ENCODE measurements at places on chromosomes 11 and 22.

GRCh38 chr22:17950651-17951214 lies 73.6 kb downstream of the MICAL3 start:
- DNase-seq = no peak

- no peak for DNase-seq
These were observed 45.9 kb upstream of the RTL6 start for GRCh38 chr22:44543781-44544477.

DNA sequence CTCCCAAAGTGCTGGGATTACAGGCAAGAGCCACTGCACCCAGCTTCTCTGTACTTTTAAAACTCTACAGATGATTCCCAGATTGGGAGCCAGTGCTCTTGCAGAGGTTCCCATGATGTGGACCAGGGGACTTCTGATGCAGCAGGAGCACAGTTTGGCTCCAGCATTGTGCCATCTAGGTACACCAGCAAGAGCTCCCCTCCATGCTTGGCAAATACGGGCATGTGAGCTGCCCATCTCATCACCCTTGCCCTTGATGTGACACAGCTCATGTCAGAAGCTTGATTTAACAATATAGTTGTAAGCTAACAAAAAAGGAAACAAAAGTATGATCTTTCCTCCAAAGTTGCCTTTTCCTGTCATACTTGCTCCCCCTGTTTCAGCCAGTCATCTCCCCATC lies 28.7 kb downstream of the SNU13 start:
- DNase-seq = no peak

- DNase-seq = no peak
These were observed 35.2 kb downstream of the MAML2 start for GRCh38 chr11:96307776-96308140.

DNA sequence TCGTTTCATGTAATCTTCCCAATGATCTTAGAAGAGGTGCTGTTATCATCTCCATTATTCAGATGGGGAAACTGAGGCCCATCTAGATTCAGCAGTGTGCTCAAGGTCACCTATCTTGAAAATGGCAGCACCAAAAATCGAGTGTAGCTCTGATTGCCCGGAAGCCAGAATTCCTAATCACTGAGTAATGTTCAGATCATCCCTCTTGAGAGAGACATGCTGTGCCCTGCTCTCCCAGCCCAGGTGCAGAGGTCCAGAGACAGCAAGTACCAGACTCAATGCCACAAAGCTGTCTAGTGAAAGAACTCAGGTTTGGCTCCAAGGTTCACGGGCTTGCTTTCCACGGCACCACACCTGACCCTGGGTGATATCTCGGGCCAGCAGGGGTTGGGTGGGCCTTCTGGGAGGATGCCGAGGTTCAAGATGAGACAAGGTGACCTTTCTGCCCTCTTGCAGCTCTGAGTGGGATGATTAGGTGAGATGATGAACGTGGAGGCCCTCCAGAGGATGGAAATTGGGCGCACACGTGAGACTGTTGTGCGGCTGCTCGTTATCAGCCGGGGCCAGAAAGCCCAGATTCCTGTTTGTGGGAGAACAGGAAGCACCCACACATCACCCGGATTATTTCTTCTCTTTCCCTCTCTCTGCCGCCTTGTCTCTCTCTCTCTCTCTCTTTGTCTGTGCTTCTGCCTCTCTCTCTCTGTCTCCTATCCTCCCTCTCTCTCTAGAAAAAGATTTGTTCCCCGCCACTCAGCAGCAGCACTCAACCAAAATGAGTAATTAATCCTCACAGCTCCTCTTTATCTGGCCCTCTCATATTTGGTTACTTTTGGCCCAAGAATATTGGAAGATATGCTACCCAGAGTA lies 19.0 kb upstream of the RASD2 start:
- DNase-seq = no peak

DNA sequence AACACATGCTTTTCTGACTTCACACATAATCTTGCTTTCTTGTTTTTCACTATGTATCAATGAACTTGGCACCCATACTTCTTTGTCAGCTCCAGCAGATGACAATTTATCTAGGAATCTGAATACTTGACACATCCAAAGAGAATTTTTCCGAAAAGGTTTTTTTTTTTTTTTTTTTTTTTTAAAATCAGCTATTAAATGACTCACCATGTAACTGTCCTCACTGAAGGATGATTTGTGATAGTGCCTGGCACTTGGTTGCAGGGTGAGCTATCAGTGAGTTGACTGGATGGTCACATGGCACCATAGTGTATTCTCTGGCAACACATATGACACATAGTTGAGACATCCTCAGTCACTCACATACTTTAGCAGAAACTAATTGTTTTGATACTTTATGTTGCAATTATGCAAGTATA lies 133.4 kb upstream of the E2F8 start:
- no peak for DNase-seq

GRCh38 chr22:41856469-41856868 lies 23.6 kb downstream of the SREBF2 start:
- no peak for DNase-seq

DNA sequence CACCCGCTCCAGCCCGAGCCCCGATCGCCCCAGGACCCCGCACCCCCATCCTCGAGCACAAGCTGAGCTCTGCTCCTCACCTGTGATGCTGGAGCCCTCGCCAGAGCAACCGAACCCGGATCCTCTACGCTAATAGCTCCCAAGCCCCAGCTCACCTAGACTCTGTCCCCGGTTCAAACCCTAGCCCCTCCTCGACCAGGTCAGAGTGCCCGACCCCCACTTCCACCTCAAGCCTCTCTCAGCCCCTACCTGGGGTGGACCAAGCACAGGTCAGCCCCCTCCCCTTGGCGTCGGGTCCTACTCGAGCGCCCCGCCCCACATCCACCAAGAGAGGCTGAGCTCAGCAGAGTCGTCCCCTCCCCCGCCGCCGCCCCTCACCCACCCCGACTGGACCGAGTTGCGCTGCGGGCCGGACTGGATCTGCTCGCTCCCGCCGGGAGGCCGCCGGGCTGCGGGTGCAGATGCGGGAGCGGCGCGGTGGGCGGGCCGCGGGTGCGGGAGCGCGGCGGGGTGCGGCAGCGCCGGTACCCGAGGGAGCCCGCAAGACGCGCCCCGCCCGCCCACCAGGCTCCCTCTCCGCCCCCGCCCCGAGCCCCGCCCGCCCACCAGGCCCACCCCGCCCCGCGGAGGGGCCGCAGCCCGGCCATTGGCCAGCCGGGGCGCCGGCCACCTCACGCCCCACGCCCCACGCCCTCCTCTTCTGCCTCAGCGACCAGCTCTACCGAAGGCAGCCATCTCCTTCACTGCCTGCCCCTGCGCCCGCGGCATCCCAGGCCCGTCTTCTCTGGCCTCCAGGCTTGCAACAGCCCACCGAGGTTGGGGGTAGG lies 577 bp upstream of the DKK3 start:
- peak; percentile 12 for DNase-seq

GRCh38 chr22:19933341-19934241 lies 8.0 kb upstream of the COMT start:
- peak; percentile 97 for DNase-seq

- no peak for DNase-seq
These were observed 139.5 kb upstream of the TTC12 start for GRCh38 chr11:113174882-113175281.

DNA sequence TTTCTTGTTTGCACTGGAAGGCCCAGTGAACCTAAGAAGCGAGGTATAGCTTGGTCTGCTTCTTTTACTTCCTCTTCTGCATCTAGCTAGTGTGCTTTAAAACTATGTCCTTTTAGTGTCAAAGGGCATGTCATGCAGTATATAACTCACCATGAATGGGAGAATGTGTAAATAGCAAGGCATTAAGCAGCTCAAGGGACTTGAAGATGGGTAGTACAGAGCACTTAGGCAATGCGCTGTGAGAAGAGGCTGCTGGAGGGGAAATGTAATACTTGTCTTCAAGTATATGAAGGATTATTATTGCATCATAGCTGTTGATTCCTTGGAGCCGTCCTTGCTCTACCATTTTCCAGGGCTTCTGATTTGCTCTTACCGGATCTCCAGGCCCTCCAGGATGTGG lies 7.6 kb downstream of the MAML2 start:
- no peak for DNase-seq

GRCh38 chr11:121487191-121487590 lies 34.4 kb upstream of the SORL1-AS1 start:
- no peak for DNase-seq

DNA sequence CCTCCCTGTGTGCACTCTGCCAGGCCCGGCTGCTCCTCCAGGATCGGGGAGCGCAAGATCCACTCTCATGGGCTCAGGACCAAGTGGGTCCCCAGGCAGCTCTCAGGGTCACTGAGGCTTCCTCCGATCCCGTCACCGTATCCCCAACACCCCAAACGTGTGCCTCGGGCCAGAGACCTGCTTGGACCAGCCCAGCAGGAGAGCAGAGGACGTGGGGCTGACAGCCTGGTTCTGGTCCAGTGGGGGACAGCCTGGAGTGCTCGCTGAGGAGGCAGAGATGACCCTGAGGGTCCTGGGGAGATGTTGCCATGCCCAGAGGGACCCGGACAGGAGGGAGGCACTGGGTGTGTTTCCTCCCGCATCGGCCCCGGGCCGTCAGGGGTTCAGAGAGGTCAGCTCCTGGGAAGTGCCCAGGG lies 1402.6 kb downstream of the BRD1 start:
- no peak for DNase-seq

- no peak for DNase-seq
These were observed 26.9 kb upstream of the ANO5 start for GRCh38 chr11:22165759-22166513.

DNA sequence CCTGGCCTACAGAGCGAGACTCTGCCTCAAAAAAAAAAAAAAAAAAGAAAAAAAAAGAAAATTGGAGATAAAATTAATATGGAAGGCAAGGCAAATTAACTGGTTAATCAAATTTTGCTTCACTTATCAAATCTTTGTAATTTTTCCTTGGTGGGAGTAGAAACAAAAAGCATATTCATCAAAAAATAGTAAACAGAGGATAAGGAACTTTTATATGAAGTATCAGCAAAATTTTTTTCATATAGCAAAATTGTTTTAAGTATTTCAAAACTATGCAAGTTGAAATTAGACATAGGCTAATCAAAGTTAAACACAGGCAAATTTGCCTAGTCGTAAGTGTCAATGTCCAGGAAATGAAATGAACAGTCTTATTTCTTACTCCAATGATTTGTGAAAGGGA lies 33.0 kb downstream of the PICALM start:
- DNase-seq = no peak

- DNase-seq = no peak
These were observed 17.3 kb downstream of the TSPAN18 start for GRCh38 chr11:44743959-44744557.

DNA sequence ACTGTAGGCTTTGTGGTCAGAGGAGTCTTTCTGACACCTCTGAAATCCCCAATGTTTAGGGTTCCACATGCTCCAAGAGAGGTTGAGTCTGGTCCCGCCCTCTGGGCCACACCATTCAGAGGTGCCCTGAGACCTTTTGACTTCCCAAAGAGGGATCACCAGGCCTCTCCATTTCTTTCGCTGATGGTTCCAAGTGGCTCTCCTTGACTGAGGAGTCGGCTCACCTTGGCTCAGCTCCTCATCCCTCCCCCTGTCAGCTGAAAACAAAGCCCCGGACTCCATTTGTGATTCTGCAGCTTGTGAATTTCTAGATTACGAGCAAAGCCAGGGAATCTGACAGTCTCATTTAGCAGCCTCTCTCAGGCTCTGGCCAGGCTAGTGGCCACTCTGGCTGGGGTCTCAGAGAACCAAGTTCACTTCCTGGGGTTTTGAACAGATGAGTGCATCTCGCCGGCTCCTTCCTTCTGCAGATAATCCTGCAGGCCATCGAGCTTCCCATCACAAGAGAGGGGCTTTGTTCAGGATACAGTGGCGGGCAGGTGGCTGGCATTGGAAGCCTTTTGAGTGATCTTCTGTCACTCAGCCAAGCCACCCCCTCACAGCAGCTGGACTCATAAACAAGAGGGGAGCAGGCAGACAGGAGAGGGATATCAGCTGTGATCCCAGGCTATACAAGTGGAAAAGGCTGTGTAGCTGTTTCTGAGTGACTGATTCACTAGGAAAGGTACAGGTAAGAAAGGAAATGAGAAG lies 102.9 kb downstream of the TRIM29 start:
- no peak for DNase-seq

DNA sequence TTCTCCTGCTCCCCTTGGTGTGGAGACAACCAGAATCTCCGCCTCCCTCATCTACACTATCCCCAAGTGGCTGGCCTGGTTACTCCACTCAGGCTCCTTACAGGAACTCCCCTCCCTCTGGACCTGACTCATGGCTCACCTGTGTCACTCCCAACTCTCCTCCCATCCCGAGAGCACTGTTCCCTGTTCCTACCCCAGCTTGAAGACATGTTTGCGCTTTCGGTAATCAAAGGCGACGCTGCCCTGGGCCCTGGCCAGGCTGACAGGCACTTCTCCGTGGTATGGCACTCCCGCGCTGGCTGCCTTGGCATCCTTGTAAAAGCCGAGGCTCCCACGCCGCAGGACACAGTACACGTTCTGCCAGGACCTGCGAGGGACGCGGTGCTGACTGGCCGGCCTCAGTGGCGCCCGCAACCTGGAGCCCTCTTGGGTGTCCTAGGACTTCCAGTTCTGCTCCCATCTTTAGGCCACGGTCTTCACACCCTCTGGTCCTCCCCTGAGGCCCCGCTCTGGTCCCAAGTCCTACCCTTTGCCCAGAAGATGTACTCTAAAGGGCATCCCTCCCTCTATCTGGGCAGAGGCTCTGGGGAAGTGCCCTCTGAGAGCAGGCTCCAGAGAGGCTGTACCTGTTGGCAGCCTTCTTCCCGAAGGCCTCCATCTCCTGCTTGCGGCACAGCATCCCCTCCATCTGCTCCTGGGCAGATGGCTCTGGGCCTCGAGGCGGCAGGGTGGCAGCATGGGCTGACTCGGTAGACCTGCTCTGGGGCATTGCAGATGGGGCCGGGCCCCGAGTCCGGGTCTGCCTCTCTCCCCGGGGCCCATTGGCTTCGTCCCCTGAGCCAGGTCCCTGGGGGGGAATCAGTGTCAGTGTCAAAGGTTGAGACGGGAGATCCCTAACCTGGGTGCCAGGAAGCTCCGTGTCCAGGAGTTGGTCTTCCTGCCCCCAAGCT lies 9.4 kb upstream of the RBM4B start:
- no peak for DNase-seq

GRCh38 chr11:81497202-81497804 lies 1236.4 kb downstream of the FAM181B start:
- peak; percentile 13 for DNase-seq

- no peak for DNase-seq
These were observed 129.3 kb downstream of the BUD13 start for GRCh38 chr11:116643521-116643920.

DNA sequence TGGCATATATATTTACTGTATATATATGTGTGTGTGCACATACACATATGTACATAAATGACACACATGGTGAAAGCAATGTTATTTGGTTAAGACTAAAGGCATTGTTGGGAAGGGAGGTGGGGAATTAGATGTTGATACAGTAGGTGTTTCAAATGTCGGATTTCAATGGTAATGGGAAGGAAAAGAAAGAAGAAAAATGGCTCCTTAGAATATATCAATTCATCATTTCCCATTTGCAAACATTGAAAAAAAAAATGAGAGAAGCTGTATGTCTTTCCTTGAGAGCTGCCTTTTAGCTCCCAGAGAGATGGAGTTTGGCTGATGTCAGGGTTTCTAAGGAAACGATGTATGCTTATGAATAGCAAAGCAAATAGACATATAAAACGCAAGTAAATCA lies 33.4 kb upstream of the ATXN10 start:
- no peak for DNase-seq

- peak; percentile 63 for DNase-seq
These were observed 17.4 kb downstream of the LIMK2 start for GRCh38 chr22:31229402-31230079.

GRCh38 chr22:30427871-30428270 lies 2.3 kb downstream of the MTFP1 start:
- DNase-seq = peak; percentile 31
